ENCODE measurements at places on chromosomes 1 and 21.

- no peak for DNase-seq
Measured at GRCh38 chr21:44539046-44539445, 949 bp downstream of the KRTAP10-1 start.

DNA sequence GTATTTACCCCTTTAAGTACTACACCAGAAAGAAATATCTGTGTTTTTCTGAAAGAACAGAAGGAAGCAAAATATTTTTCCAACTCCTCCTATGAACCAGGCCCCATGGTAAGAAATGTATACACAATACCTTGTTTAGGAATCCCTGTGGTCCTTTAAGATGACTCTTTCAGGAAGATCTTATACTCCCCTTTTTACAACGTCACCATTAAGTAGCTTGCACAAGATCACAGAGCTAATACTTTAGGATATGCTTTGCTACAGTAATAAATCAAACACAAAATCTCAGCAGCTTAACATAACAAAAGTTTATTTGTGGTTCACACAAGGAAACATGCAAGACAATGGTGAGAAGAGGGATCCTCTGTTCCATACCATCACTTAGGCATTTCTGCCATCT is 8.8 kb upstream of the LAMB3 start:
- no peak for DNase-seq

GRCh38 chr1:164320790-164321731 is 237.9 kb upstream of the PBX1 start:
- DNase-seq: no peak

GRCh38 chr1:215489771-215490565 is 77.1 kb upstream of the KCTD3 start:
- no peak for DNase-seq

- DNase-seq: no peak
Measured at GRCh38 chr1:208039536-208040332, 128.8 kb upstream of the CD34 start.

GRCh38 chr1:40834968-40835545 is 27.1 kb downstream of the CITED4 start:
- DNase-seq: no peak

- no peak for DNase-seq
Measured at GRCh38 chr1:173023343-173023742, 27.4 kb downstream of the TNFSF18 start.

- DNase-seq: no peak
Measured at GRCh38 chr1:82703951-82704350, 903.2 kb downstream of the ADGRL2 start.

DNA sequence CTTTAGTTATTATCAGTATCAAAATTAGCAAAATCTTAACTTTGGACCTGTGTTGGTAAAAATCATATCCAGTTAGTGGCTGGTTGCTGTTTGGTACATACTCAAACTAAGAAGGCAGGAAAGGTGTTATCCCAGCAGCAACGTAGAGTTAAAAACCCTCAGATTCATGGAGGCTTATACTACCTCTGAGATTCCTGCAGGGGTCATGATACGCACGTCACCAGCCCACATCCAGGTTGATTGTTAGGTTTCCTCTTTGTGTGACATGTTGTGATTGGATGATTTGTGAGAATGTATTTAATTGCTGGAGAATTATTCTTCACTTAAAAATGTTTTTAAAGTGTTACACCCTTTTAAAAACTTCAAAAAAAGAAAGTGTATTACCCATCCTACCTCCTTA is 423.3 kb upstream of the ADGRL2 start:
- DNase-seq: no peak

- DNase-seq: no peak
Measured at GRCh38 chr1:39488793-39489566, 2.5 kb upstream of the BMP8A start.

- no peak for DNase-seq
Measured at GRCh38 chr21:14615359-14615974, 69.4 kb upstream of the SAMSN1 start.

GRCh38 chr1:40825996-40826395 is 36.2 kb downstream of the CITED4 start:
- DNase-seq: no peak

GRCh38 chr1:8239306-8240023 is 78.4 kb upstream of the SLC45A1 start:
- no peak for DNase-seq

GRCh38 chr1:246170574-246171261 is 336.4 kb downstream of the SMYD3 start:
- DNase-seq: no peak

DNA sequence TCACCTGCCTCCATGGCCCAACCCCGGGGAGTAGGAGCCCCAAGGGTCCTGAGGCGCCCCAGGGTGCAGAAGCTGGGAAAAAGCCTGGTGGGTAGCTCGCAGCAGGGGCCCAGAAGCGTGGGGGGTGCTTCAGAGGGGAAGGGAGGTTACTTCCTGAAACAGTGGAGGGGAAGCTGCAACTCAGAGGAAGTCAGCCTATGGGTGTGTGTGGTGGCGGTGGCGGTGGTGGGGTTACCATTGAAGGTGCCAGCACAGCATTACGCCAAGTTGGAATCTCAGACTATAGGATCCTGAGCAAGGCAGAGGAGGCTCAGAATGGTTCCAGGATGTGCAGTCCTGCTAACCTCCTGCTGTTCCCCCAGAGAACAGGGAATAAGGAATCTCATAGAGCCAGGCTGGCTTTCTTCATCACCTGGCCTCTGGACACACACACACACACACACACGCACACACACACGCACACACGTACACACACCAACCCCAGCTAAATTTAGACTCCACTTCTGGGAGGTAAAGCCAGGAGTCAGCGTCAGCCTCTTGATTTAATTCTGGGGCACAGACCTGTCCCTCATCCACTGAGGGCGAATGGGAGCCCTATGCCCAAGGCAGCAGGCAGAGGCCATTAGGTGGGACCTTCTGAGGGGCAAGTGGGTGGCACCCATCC is 1.3 kb downstream of the DENND4B start:
- DNase-seq: peak; percentile 73

DNA sequence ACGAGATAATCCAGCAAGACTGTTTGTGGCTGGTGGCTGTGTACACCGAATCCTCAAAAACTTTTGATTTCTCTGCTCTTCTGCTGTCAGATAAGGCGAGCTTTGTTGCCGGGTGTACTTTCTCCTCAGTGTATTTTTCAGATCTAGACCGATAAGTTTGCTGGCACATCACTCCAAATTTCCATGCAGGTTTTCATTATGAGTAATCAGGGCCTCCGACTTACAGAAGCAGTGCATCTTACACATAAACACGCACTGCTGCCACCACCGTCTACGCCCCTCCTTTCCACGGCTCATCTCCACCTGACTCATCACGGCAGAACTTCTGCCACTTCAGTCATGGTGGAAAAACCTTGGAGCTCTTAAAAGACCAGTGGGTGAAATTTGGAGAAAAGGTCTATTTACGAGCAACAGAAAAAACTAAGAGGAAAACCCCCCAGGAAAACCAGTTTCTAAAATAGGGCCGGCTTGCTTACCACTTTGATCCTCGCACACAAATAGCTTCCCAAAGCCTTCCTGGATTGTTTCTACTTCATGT is 7.7 kb downstream of the ZBTB21 start:
- peak; percentile 90 for DNase-seq

DNA sequence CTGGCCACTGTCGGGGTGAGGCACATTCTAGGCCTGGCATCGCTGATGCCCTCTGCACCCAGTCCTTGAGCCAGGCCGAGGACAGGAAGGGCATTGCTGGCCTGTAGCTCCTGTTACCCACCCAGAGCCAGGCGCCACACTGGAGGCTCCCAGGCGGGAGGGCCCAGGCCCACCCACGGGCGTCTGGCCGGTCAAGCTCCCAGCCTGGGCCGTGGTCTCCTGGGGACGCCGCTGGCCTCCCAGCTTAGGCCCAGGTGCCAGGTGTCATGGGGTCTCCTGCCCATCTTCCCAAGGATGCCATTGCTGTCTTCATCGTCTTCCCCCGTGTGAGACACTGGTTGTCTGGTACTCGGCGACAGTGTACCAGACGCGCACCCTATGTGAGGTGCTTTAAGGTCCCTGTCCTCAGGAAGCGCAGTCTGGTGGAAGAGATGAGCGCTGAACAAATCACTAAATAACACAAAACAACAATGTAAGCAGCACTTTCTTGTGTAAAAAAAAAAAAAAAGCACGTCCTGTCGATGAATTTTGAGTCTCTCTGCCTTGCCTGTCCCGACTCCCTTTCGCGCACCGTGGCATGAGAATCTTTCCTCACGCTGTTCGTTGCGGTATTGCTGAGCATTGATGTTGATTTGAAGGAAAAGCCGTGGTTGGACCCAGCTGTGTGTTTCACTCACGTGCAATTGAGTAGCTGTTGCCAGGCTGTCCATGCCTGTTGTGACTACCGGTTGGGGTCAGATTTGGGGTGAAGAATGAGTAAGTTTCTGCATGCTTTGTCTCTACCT is 27.0 kb upstream of the TRAPPC10 start:
- no peak for DNase-seq

Data from T-helper 2 cell treated with Interferon-gamma antibody and Interleukin-4, amounts not matched to agents 5 μg/mL and 100 μg/mL, for 36 hours (primary cell).